ENCODE measurements at places on chromosomes 2 and 18.

GRCh38 chr18:54149078-54149697, 75.3 kb downstream of the MBD2 start:
- DNase-seq, result no peak

GRCh38 chr2:135870571-135870970, 5.7 kb downstream of the MCM6 start:
- no peak for DNase-seq

DNA sequence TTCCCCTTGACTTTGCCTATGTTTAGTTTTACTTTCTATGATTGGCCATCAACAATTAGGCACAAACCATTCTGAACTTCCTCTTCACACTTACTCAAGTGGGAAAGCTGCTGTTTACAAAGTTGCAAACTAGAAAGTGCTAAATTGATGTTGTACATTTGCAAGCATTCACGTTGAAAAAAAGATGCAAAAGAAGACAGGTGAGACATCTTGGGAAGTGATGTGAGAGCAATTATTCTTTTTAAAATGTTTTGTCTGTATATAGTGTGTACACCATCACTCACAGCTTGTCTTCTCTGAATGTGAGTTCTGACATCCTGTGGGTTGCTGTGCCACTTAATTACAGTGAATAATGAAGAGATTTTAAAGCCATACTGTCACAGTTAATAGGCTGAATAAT, 874.1 kb upstream of the LRATD1 start:
- DNase-seq, result no peak

- DNase-seq, result no peak
Observed at GRCh38 chr2:4012197-4012596, 308.8 kb downstream of the DCDC2C start.

- DNase-seq, result peak; percentile 70
Observed at GRCh38 chr2:70806013-70806412, 14.4 kb downstream of the CLEC4F start.

GRCh38 chr18:3002732-3003131, 10.2 kb downstream of the LPIN2 start:
- DNase-seq, result no peak

- peak; percentile 33 for DNase-seq
Observed at GRCh38 chr2:941871-942270, 8.8 kb upstream of the SNTG2 start.

DNA sequence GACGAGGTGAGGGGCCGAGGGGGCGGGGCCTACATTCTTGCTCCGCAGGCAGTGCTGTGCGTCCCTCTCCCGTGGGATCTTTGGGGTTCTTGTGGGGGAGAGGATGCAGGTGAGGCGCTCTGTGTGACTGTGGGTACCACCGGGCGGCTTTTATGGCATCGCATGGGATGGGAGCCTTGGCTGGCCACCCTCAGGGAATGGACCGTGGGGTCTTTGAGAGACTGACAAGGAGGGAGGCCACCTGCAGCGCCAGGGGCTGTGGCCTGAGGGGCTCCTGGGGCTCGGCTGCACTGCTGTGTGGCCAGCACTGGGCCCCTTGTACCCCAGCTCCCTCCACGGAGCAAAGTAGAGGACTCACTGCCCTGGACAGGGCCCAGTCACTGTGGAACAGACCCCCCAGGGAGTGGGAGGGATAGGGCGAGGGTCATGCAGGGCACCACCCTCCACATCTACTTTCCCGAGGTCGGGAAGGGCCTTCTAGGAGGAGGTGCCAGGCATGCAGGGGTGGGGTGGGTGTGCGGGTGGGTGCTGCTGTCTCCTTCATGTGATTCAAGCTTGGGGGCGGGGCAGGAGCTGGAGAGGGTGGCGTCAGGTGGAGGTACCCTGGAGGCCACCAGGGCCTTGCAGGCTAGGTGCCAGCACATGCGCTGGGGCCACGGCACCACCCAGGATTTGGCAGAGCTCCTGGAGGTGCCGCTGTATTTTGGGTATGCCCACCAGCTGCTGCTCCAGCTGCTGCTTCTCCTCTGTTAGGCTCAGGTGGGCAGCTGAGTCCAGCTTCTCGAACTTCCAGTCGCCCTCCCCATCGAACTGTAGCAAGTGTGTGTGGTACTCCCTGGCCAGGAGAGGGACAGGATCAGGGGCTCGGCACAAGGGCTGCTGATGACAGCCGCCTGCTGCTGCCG, 1072.4 kb downstream of the RPIA start:
- DNase-seq, result no peak

DNA sequence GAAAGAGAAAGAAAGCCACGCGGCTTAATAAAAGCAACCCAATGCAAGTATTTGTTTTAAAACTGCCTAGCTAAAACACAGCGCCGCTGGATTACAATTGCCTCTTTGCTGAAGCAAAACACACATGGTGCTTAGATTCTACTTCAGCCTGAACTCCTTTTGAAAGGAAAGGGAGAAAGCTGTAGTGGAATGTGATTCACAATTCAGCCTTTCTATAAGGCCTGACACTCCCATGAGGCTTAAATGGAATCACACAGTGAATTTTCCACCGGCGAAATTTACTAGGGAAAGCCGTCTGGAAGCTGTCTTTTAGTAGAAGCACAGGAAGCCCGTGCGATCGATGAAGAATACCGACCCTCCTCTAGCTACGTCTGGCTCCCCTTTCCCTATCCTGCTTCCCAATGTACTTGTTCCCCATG, 348.0 kb downstream of the DLGAP1 start:
- DNase-seq, result no peak

DNA sequence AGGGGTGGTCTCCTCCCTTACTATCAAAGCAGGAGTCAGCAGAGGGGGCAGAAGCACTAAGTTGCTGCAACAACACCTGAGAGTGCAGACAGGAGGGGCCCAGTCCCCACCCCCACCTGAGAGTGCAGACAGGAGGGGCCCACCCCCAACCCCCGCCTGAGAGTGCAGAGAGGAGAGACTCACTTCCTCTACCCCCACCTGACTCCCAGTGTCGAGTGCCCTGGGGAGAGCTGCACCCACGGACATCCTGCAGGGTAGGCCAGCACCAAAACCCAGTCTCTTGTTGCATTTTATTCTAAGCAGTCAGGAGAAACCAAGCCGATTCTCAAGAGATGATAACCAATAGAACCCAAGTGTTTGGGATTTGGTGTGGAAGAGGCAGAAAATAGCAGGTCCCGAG, 78.4 kb downstream of the NAPG start:
- no peak for DNase-seq

DNA sequence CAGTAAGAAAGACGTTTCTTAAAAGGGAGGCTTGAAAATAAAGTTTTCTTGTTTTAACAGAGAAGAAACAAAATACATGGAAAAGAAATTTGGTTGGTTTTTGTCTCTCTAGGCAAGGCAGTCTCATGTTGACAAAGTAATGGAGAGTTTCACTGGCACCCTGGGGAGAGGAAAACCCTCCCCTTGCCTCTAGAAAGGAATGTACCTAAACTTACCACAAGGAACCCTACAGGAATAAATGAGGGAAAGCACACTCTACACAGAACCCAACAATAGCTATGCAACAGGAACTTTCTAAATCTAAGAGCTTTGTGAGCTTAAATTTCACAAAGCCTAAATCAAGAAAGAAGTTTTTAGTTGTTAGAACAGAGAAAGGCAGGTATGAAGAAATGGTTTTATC, 37.0 kb downstream of the FIGN start:
- DNase-seq, result no peak

DNA sequence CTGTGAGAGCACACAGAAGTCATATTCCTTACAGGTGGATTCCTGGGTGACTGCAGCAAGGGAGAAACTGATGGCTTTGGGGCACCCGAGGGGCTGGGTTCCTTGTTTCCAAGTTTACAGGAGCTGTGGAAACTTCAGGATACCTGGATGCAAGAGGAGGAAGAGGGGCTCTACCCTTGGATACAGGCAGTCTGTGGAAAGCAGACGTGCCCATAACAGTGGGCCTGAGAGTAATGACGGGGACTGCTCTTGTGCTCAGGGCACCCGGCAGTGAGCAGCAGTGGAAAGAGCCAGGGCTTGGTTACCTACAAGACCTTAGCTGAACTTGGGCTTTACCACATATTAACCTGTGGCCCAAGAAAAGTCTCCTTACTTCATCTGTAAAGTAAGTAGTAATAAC, 102.2 kb upstream of the TGFA start:
- DNase-seq, result no peak

DNA sequence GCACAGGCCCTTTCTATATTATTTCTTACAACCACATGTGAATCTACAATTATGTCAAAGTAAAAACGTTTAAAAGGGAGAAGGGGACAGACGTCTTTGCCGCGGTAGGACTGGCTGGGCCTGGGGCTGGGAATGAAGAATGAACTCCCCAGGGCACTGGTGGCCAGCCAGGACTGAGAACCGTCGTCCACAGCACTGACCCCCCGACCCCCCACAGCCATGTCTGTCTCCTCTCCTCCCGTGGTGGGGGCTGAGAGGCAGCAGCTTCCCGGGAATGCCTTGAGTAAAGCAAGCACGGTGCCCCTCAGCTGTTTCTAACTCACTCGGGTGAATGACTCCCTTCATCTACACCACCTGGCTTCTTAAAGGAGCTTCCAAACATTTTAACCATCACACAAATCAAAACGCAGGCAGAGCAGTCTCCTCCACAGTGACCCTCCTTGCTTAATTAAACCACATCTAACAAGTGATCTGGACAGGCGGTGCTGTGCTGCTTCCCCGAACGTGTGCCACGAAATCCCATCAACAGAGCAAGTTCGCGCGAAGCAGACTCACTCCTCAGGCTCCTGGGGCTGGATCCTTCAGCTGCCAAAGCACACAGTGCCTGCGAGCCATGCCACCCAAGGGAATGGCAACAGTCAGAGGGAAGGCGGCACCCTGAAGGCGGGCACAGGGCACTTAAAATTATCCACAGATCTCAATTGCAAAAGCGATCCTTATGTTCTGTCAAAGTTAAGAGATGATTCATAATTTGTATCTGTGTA, 217.7 kb downstream of the EIPR1 start:
- DNase-seq, result no peak

DNA sequence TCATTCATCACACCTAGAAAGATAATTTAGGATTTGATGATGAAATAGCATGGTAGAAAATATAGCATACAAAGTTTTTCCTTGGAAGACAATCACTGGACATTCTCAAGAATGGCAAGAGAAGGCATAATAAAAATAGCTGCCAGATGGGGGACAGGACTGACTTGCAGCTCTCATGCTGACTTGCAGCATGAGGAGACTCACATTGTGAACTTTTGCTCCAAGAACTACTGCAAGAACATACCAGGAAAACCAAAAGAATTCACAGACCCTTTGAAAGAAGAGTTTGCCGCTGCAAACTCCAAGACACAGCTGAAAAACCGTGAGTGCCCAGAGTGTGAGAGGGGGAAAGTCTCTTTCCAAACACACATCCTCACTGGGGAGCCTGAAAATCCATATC, 47.0 kb downstream of the CRYGD start:
- no peak for DNase-seq

DNA sequence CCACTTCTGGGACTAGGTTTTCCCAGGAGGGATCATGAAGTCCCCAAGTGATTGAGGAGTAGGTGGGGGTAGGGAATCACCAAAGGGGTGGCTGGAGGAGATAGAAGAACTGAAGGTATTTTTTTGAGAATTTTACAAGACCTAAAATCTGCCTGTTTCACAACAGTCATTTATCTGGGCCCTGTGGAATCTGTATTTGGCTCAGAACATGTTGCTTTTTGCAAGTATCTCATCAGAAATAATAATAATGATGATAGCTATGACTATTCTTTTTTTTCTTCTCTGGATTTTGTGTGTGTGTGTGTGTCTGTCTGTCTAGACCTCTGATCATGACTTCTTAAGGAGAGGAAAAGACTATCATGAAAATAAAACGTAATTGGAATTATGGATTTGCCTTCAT, 13.9 kb downstream of the STON1 start:
- DNase-seq, result no peak

GRCh38 chr2:217047631-217048030, 187.8 kb upstream of the TNP1 start:
- DNase-seq, result no peak

DNA sequence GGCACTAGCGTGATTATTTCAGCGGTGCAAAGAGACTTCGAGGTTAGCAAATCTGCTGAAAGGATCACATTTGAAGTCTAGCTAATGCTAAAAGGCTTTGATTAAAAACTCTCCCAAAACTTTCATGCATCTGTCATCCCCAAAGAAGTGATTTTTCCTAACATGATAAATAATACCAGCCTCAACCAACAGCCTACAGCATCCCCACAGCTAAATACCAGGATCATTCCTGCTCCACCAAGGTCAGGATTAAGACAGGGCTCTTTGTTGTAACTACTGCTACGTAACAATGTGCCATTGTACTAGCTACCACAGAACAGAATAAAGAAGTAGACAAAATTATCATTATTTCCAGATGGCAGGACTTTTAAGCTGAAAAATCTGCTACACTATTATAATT, 1.6 kb downstream of the OR6B3 start:
- no peak for DNase-seq

- DNase-seq, result no peak
Observed at GRCh38 chr18:8742387-8743361, 37.3 kb downstream of the MTCL1 start.

GRCh38 chr2:85648619-85649018, 19.4 kb downstream of the SFTPB start:
- DNase-seq, result no peak

DNA sequence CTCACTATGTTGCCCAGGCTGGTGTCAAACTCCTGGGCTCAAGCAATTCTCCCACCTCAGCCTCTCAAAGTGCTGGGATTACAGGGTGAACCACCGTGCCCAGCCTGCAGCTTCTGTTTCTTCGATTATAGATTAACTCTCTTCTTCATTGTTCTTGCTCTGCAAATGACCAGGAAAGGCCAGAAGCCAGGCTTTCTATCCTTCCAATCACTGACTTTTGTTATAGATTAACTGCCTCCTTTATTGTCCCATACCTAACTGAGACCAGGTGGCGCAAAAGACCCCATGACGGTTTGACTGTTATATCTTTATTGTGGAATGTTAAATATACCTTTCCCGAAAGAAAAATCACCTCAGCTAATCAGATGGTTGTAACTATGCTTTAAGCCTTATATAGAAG, 196.9 kb downstream of the MREG start:
- DNase-seq, result no peak

- peak; percentile 41 for DNase-seq
Observed at GRCh38 chr2:207768866-207769596, 675 bp downstream of the FZD5 start.

DNA sequence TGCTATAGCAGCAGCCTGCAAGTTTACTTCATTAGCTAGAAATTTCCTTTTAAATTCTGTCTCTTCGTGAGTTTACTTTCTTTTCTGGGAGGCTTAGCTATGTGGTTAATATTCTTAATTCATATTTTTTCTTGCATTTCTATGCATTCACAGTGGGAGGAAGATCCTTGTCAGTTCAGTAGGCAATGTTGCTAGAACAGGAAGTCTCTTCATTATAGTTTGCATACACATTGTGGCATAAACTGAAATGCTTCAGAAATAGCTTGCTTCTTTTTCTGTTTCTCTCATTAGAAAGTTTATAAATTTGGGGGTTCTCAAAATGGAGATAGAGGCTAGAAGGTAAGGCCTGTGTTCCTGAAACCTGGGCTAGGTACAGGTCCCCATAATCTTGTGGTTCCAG, 8.1 kb upstream of the ARHGAP15 start:
- DNase-seq, result no peak

GRCh38 chr2:147600223-147600622, 244.6 kb upstream of the ACVR2A start:
- DNase-seq, result no peak

GRCh38 chr2:11889101-11889850, 142.8 kb downstream of the LPIN1 start:
- DNase-seq, result no peak
